ENCODE measurements at places on chromosomes 7 and 10.

DNA sequence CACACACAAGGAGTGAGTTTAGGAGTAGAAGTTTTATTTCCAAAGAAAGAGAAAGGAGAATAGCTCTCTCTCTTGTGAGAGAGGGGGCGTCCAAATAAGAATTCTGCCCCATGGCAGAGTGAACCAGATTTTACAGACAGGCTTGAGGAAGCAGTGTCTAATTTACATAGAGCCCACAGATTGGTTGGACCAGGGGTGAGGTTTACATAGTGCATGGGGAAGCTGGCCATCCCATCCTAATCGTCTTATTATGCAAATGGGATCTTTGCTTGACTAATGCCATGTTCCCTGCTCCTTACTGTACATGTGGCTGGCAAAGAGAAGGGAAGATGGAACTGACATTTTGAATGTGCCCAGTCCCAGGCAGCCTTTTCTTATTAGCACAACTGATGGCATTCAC, 60.0 kb upstream of the ACSM6 start:
- DNase-seq, result no peak

- DNase-seq, result no peak
Observed at GRCh38 chr7:80842022-80842790, 76.6 kb downstream of the SEMA3C start.

GRCh38 chr10:119919826-119920225, 27.3 kb downstream of the SEC23IP start:
- no peak for DNase-seq

DNA sequence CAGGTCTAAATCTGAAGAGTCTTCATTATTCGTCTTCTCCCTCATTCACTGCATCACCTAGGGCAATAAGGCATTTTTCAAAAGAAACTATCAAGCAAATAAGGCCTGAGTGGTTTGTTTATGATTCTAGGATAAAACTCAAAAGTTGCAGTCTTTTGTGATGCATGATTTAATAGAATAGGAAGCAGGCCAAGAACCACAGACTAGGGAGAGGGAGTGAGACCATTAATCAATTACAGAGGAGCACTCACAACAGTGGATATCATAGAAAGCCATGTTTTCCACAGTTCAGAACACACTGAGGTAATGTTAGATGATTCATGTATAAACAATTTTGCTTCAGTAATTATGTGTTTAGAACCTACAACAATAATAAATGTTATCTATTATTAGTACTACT, 87.8 kb upstream of the LRRTM3 start:
- no peak for DNase-seq

DNA sequence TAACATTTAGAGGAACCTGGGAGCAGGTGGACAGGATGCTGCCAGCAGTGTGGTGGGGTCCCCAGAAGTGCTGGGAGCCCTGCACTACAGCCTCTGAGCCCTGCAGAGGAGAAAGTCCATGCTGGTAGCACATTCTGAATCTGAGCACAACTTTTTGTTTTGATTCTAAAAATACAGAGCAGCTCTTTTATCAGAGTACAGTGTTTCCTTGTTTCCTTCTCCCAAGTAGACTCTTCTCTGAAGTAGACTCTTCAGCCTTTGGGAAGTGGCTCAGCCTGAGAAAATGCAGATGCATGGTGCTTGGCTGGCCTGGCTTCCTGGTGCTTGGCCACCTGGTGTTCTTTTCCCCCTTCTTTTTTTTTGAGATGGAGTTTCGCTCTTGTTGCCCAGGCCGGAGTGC, 9.1 kb downstream of the ADCY1 start:
- DNase-seq, result no peak

DNA sequence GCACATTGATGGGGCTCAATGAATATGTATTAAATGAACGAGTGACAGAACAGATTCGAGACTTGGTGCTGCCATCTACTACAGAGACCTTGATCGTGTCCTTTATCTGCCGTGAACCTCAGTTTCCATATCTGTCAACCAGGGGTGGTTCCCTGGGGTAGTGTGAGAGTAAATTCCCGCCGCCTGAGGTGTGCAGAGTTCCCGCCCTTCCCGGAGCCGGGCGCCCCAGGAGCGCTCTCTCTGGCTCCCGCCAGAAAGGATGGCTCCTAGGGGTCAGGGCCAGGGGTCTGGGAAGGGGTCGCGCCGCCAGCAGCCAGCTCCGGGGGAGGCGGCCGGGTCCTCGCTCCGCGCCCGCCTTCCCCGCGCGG, 333 bp upstream of the PLCE1 start:
- DNase-seq, result no peak

GRCh38 chr10:97096261-97097083, 89.3 kb downstream of the SLIT1 start:
- DNase-seq, result peak; percentile 56

DNA sequence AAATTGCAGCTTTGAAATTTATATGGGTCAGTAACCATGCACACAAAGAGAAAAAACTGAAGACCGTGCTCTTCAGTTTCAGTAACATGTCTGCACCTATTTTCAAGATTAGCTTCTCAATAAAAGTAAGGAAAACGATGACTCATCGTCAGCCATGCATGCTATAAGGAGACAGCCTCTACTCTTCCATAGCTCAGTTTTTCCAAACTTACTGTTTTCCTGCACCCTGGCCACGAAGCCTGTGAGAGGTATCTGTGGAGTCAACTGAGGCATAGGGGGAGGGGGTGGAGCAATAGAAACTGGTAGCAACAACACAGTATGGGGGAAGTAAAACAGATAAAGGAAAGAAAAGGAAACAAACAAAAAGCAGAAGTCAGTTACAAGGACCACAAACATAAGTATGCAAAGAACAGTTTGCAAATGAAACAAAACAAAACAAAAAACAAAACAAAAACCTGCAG, 58.0 kb downstream of the PDSS1 start:
- no peak for DNase-seq

- no peak for DNase-seq
Observed at GRCh38 chr10:131544495-131544894, 233.0 kb upstream of the TCERG1L start.

GRCh38 chr7:93315896-93316295, 83.7 kb downstream of the VPS50 start:
- DNase-seq, result no peak

DNA sequence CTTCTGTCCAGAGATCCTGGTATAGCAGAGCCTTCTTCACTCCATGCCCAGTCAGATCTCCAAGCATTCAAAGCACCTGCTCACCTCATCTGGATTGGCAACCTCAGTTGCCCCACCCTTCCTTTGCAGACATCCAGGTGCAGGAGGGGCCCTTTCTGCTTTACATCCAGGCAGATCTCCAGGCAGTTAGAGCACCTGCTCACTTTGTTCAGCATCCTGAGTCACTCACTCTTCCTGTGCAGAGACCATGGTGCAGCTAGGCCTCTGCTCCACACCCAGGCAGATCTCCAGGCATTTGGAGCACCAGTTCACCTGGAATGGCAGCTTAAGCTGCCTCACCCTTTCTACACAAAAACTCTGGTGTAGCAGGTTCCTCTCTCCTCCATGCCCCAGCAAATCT, 153.1 kb downstream of the CDK14 start:
- no peak for DNase-seq

GRCh38 chr7:135348493-135348892, 114.9 kb downstream of the STRA8 start:
- no peak for DNase-seq

DNA sequence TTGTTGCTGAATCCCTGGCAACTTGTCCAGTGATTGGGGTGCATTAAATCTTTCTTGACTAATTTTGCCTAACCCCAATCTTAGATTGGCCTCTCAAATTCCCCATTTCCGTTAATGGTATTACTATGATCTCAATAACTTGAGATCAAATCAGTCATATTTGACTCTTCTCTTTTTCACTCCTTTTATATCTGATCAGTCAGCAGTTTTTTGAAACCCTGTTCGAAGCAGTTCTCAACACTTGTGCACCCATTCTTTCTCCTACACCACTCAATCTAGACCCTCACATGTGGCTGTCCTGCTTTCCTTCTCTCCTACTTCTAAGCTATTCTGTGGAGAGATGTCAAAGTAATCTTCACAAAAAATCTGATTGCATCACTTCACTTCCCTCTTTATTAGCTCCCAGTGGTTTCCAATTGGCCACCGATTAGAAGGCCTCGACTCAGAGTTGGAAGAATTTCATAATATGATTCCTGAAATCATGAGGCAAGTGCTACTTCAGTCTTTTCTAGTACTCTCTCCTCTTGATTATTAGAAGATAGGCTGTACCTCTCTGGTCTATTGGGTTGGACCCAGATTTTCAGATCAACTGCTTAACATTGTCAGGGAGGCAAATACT, 128.9 kb downstream of the ZNF365 start:
- no peak for DNase-seq

DNA sequence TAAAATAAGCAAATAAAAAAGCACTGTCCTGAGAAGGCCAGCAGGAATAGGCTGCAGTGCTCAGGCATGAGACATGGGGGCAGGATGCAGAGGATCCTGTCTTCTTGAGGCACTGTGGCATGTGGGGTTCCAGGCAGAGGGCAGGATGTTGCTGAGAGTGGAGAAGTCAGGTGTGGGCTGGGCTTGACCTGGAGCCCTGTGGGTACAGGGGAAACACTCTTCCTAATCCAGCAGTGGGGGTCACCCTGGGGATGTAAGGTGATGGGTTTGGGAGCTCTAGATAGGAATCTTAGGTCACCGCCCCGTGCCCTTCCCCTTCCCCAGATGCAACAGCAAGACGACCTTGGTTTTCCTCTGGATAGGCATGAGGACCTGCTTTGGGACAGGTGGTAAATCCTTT, 13.6 kb downstream of the SUMF2 start:
- no peak for DNase-seq

DNA sequence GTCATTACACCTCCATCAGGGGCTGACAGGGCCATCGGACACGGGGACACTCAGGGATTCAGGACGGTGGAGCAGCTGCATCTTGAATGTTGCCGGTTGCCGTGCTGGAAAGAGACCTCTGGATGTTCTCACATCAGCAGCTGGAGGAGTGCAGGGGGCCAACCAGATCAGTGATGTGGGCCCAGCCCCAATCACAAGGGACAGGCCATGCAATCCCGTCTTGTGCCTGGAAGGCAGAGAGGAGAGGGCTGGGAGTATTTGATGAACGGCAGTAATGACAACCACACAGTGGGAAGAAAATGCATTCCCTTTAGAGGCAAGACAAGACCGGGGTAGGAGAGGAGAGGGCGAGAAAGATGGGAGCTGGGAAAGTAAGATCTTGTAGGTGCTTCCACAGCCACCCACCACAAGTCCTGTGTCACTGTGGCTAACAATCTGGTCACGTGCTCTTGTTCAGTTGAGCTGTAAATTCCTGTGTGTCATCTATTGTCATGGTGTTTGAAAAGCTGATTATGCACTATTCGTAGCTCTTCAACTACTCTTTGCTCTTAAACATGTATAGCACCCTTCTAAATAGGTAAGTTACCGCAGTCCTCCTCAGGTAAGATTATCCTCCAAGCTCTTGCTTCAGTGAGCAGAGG, 85.9 kb upstream of the LEP start:
- no peak for DNase-seq

- DNase-seq, result no peak
Observed at GRCh38 chr10:13842117-13842516, 255.4 kb downstream of the PRPF18 start.

DNA sequence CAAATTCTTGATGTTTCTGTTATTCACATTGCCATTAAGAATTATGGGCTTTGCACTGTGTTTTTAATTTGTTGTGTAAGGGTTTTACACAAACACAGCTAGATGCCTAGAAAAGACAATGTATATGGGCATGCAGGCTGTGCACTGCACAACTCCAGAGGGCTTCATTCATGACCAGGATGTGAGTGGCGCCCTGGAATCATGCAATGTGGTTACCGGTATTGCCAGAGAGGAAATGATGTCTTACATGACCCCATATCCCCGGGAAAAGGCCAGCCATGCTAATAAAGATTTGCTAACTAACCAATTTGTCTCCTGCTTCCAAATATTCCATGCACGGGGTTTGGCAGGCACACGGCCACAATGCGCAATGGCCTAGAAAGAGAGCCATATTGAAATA, 16.9 kb downstream of the KCNMA1 start:
- no peak for DNase-seq

- DNase-seq, result no peak
Observed at GRCh38 chr10:100182281-100182680, 3.5 kb downstream of the ERLIN1 start.

DNA sequence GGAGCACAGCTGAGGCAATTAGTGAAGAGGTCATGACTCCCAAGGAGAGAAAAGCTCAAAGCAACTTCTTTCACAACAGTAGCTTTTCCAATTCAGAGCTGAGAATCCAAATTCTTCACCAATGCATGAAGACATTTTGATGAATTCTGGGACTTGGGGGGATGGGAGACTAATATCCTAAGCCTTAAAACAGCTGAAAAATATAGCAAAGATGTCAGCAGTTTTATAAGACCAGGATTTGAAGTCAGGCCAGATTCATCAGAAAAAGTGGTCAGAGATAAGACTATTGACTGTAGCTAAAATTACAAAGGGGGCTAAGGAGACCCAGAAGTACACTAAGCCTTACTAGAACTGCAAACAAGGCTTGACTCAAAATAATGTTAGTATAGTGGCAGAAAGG, 51.6 kb downstream of the GPR141 start:
- DNase-seq, result no peak

GRCh38 chr7:22291977-22292376, 65.0 kb downstream of the RAPGEF5 start:
- no peak for DNase-seq

DNA sequence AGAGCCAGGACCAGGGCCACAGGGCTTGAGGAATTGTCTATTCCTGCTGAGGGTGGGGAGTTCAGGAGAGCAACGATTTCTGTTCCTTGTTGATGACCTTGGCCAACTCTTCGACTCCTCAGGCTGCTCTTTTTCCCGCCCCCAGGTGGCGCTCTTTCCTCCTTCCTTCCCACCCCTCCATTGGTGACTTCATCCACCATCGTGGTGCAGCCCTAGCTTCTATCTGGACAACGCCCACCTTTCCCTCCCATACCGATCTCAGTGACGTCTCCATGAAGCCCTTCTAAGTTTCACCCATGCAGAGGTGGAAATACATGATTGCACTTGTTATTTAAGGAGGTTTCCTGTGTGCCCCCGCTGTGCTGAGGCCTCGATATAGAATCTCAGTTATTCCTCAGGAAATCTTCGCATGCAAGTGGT, 22.1 kb upstream of the CARD11 start:
- peak; percentile 67 for DNase-seq

DNA sequence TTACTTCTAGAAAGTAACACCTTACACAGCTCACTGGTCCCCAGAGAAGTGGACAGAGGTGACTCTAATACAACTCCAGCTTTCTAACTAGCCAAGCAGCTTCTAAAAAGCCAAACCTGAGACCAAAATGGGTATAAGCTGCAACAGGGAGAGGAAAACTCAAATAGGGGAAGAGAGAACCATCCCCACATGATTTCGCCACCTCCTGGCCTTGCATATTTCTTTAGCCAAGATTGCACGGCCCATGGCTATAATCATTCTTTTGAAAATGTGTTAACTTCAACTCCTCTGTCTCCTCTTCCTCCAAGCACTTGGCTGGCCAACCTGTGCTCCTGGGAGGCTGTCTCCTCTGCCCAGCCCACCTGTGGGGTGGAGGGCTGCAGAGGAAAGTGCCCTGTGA, 28.7 kb downstream of the NUP42 start:
- no peak for DNase-seq

- no peak for DNase-seq
Observed at GRCh38 chr7:107632492-107632865, 28.1 kb upstream of the SLC26A4 start.

GRCh38 chr7:134859783-134860182, 80.3 kb downstream of the CALD1 start:
- DNase-seq, result no peak

GRCh38 chr10:74022926-74023629, 25.2 kb downstream of the VCL start:
- no peak for DNase-seq

All from immature natural killer cell (primary cell).